GM04504 (cell line): ENCODE measurements at places on chromosomes 7 and 10.

DNA sequence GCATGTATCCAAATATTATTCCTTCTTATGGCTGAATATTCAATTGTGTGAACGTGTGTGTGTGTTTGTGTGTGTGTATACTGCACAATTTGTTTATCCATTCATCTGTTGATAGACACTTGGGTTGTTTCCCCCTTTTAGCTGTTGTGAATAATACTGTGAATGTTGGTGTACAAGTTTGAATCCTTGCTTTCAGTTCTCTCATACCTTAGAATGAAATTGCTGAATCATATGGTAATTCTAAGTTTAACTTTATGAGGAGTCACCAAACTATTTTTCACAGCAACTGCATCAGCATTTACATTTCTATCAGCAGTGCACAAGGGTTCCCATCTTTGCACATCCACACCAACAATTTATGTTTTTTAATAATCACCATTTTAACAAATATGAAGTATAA, 86.9 kb upstream of the GATAD1 start:
- DNase-seq: no peak

GRCh38 chr10:130895161-130895560, 416.4 kb downstream of the TCERG1L start:
- no peak for DNase-seq

GRCh38 chr7:135334830-135335543, 101.3 kb downstream of the STRA8 start:
- no peak for DNase-seq

GRCh38 chr10:13977861-13978532, 352.7 kb downstream of the FRMD4A start:
- no peak for DNase-seq

DNA sequence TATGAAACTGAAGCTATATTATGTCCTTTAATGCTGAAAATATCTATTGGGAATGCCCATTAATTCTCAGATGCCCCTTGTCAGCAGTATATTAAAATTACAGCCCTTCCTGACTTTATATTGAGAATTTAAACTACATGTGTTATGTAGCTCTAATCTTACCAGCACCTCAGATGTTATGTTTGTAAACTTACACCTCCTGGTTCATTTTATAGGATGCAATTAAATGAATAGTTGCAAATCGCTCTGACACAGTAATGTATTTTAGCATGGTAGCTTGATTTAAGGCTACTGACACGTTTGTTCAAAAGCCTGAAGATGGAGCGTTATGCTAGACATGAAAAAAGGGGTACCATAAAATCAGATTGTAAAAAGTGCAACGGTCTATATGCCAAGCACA, 35.0 kb upstream of the MET start:
- DNase-seq: no peak

DNA sequence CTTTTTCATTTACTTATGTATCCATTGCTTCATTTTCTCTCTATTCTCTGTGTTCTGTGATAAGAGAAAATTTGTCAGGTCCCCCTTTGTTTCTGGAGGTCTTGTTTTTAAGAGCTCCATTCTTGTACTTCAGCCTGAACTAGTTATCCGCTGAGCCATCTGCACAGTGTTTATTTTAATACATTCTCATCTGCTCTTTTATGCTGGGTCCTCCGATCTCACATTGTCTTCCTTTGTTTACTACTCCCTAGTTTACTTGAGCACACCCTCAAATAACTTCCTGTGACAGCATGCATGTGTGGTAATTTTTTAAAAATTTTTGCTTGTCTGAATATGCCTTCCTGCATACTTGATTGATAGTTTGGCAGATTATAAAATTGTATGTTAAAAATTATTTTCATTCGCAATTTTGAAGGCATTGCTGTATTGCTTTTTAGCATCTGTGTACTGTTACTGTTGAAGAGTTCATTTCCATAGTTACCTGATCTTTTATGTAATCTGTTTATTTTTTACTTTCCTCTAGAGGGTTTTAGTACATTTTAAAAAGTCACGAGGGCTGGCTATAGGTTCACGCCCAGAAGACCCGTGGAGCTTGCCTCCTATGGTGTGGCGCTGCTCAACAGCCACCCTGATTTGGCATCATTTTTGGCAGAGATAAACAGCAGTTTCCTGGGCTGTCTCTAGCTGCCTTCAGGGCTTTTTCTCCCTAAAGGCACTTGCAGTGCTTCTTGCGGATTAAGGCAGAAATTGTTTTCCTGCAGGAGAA, 31.9 kb downstream of the RSBN1L start:
- peak; percentile 29 for DNase-seq

- no peak for DNase-seq
Measured at GRCh38 chr10:17112566-17112965, 17.0 kb downstream of the CUBN start.

DNA sequence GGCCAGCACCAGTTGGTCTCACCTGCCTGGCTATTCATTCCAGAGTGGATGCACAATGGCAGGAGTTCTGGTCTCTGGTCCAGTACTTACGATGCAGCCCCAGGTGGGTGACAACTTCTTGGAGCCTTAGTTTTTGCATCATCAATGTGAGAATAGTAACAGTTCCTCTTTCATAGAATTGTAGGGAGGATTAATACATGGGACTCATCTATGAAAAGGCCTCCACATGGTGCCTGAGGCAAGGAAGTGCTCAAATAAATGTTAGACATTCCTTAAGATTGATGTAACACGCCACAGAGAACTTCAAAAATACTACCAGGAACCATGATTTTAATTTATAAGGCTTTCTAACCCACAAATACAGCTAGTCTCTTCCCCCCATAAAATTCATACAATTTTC, 120.1 kb upstream of the CHST15 start:
- no peak for DNase-seq

- no peak for DNase-seq
Measured at GRCh38 chr7:149245744-149246143, 6.3 kb downstream of the ZNF212 start.

GRCh38 chr7:44637788-44638594, 31.6 kb downstream of the OGDH start:
- DNase-seq: peak; percentile 85

- peak; percentile 62 for DNase-seq
Measured at GRCh38 chr10:95864906-95865813, 42.6 kb upstream of the CC2D2B start.

DNA sequence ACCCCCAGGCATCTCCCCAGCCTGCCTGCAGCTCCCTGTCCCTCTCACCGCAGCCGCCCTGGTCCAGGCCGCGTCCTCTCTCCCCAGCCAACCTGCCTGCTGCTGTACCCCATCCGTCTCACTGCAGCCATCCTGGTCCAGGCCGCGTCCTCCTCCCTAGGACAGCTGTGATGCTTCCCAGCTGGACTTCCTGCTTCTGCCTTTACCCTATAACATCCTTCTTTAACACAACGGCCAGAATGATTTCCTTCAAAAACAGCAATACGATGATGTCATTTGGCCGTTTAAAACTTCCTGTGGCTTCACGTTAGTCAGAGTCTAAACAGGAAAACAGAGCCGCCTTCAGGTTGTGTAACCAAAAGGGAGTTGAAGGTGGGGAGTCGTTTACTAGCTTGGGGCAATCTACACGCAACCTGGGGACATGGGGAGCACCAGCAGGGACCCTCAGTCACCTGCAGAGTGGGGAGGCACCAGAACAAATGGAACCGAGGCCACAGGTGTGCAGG, 32.2 kb upstream of the ZFAND2A start:
- DNase-seq: no peak

DNA sequence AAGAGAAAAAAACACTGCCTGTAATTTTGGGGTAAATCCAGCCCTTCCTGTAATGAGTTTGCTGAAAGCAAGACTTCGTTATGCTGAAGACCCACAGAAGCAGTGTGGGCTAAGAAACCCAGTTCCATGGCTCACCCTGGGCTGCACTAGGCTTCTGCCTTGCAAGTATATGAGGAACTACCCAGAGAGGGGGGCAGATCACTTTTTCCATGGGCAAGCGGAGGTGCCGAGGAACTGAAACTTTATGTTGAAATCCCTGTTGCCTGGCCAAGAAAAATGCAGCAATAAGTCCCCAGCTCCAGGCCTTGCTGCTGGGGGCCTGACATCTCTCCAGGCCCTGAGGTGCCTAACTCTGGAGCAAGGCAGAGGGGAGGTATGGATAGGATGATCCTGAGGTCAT, 8.5 kb downstream of the RASSF4 start:
- DNase-seq: no peak

DNA sequence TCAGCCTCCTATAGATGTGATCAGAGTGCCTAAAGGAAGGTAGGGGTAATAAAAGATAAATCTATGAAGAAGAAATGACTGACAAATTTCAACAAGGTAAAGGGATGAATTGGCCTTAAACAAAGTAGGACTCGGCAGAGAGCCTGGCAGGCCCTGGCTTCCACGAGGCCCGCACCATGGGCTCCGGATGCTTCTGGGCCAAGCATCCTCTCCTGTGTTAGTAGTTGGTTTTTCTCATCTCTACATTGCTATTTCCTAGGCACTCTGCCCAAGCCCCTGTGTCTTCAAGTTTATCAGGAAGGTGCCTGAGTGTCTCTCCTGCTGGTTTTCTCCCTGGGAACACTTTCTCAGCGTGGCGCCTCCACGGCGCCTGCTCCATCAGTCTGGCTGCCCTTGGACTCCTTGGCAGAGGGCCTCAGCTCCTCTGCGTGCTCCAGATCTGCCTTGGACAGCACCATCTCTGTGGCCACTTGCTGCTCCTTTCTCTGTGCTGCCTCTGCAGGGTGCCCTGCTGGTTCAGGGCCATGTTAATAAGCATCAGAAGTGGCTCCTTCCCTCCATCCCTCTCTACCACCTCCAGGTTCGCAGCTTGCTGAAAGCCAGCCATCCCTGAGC, 413.3 kb upstream of the DPP6 start:
- DNase-seq: no peak

GRCh38 chr7:92461027-92462003, 14.0 kb downstream of the GATAD1 start:
- no peak for DNase-seq

GRCh38 chr10:79132681-79133381, 64.1 kb downstream of the ZMIZ1 start:
- no peak for DNase-seq

GRCh38 chr7:14995774-14996173, 93.2 kb upstream of the DGKB start:
- DNase-seq: no peak

DNA sequence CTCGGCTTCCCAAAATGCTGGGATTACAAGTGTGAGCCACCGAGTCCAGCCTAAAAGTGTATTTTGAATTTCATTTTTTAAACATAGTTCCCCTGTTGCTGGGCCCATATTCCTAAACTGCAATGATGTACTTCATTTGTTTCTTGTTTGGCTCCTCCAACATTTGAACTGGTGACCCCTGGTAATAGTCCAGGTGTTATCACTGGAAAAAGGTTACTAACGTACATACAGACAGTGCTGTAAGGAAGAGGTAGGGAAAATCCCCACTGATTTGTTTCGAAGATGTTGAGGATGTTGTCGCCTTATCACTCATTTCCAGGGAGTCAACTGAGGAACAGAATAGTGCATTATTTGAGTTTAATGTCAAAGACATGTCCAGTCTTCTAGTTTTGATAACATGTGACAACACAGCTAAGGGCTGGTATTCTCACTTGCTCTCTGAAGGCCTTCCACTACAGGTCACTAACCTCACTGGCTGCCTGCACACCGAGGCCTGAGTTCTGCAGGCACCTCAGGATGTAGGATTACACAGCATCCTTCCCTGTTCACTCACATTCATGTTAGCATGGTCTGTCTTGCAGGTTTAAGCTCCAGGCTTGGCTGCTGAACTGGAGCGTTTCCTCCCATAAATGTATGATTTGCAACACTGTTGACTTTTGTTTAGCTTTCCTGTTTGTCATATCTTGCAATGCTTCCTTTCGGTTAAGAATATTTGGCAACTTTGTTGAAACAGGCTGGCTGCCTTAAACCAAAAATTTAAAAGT, 362.8 kb downstream of the INHBA start:
- no peak for DNase-seq

GRCh38 chr7:84044834-84045233, 149.8 kb downstream of the SEMA3A start:
- no peak for DNase-seq

DNA sequence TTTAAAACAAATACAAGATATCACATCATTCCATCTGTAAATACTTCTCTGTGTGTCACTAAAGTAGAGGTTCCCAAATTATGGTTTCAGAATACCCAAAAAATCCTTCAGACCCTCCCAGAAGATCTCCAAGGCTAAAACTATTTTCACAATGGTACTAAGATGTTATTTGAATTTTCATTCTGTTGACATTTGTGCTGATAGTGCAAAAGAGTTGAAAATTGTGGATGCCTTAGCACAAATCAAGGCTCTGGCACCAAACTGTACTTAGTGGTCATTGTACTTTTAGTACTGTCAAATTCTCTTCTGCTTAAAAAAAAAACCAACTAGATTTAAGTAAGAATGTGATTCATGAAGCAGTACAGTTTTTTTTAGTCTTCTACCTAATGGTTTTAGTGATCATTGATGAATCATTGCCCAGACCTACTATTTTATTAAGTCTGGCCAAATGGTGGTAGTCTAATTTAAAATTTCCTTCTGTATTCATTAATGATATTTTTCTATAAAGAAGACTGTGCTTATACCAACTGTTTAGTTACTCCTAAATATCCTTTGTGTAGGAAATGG, 50.5 kb downstream of the TPST1 start:
- DNase-seq: no peak

- DNase-seq: no peak
Measured at GRCh38 chr10:24331457-24331856, 122.5 kb downstream of the KIAA1217 start.

- peak; percentile 88 for DNase-seq
Measured at GRCh38 chr10:4947635-4948596, 15.3 kb upstream of the AKR1C1 start.

DNA sequence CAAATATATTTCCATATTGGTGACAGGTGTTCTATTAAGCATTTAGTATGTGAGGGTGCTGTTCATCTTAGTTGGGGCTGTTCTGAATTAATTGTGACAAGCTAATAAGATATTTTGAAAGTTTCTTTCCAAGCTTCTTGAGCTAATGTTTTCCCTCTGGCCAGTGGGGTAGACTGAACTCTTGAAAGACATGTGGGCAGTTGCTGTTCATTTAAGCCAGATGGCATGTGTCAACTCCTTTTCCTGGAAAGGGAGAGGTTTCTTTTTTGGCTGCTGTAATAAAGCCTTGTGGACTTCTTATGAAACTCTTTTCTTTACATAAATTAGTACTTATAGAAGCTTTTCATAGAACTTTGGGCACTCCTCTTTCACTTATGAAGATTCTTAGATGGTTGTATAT, 21.7 kb downstream of the RAB18 start:
- DNase-seq: peak; percentile 54

DNA sequence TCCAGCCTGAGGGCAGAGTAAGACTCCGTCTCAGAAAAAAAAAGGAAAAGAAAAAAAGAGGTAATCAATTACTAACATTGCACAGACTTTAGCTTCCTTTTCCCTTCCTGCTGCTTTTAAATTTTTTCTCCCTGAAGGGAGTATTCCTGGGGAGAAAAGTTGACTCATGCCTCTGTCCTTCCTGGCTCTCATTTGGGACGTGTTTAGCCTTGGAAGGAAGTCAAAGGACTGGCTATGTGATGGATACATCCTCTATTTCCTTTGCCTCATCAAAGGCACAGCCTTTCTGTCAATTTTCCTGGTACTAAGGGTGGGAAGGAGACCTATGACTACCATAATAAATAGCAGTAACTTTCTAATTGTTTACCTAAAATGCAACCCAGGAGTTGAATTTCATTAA, 77.6 kb downstream of the ITGA8 start:
- DNase-seq: peak; percentile 46
